ENCODE measurements at places on chromosomes 4 and X.

GRCh38 chrX:33855251-33855650 lies 276.9 kb downstream of the FAM47A start:
- no peak for DNase-seq

GRCh38 chr4:154078504-154079350 lies 289.8 kb upstream of the SFRP2 start:
- DNase-seq, result no peak

GRCh38 chr4:110484767-110485166 lies 8.8 kb downstream of the ENPEP start:
- no peak for DNase-seq

- DNase-seq, result no peak
Observed at GRCh38 chr4:10225096-10225495, 108.5 kb upstream of the WDR1 start.

- DNase-seq, result no peak
Observed at GRCh38 chr4:3533423-3533820, 1.2 kb upstream of the LRPAP1 start.

GRCh38 chr4:10554694-10555093 lies 97.5 kb upstream of the ZNF518B start:
- DNase-seq, result peak; percentile 22
